ENCODE measurements at places on chromosomes 5 and 9.

DNA sequence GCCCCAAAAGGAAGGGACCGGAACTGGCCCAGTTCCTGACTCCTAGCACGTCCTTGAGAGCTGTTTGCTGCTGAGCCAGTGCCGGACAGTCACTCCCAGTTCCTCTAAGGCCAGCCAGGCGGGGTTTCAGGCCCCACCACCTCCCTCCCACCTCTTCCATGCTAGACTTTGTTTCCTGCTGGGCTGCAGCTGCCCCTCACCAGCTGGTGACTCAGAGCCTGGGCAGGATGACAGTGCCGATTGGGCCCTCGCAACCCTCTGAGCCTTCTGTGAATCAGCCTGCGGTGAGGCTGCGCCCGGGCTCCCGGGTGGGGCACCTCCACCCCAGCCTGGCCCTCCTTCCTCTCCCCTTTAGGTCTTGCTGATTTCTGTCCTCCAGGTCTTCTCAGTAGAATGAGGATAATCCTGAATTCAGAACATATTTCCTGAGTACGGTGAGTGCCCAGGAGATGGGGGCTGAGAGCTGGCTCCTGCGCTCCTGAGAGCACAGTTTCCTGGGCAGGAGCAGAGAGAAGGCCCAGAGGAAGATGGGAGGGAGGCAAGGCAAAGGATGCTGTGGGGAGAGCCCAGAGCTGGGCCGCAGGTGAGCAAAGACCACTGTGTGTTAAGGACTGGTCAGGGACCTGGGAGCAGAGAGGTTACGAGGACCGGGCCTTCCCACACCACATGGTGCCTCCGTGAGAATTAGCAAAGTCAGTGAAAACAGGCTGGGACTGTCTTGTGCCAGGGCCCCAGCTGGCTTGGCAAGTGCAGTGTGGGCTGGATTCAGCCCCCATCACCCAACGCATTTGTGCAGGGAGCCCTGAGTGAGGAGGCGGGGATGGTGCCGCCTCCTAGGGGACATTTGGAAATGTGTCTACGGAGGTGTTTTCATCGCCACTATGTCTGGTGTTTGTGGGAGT, 32.9 kb upstream of the STXBP1 start:
- H3K36me3 ChIP-seq = no peaks in the 10 kb centered on the region
- H3K4me3 ChIP-seq = peak overlapping the region; percentile 26
- H3K27me3 ChIP-seq = no peaks in the 10 kb centered on the region
- peaks cover 46% of the 10 kb centered on the region for H3K4me1 ChIP-seq
- H3K27ac ChIP-seq = peak overlapping the region; percentile 93

GRCh38 chr9:97889941-97890887, 32.1 kb downstream of the TRMO start:
- no peaks in the 10 kb centered on the region for H3K27me3 ChIP-seq
- no peaks in the 10 kb centered on the region for H3K4me1 ChIP-seq
- H3K27ac ChIP-seq = no peak overlapping the region
- no peak for DNase-seq
- H3K36me3 ChIP-seq = peaks cover 5% of the 10 kb centered on the region

DNA sequence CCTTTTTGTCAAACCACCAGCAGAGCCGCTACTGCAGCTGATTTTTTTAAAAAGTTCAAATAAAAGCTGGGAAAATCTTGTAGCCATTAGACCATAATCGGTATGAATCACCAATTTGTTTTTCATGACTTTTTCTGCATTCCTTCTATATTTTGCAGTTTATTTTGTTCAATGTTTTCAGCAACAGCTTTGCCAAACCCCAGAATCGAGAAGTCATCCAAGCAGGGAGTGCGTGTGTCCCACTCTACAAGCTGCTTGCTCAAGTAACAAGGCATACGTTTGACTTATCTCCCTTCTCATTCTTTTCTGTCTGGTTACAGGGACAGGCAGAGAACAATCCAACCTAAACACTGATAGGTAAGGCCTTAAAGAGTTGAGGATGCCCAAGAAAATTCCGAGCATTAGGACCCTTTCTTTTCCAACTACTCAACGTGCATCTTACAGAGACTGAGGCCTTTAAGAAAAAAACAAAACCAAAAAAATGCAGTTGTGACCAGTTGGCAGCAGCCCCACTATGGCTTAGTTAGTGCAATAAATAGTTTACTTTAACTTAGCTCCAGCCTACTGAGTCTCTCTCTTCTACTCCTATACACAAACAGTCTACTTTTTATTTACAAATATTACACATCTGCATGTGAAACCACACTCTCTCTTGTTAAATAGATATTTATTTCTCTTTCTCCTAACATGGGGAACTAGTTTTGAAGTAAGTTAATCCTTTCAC, 134.7 kb upstream of the SLIT3 start:
- no peak for DNase-seq
- H3K27me3 ChIP-seq = no peaks in the 10 kb centered on the region
- no peak overlapping the region for H3K4me3 ChIP-seq
- peaks cover 16% of the 10 kb centered on the region for H3K4me1 ChIP-seq
- H3K27ac ChIP-seq = no peak overlapping the region

- H3K27ac ChIP-seq = no peak overlapping the region
- DNase-seq = no peak
- no peaks in the 10 kb centered on the region for H3K27me3 ChIP-seq
Measured at GRCh38 chr5:102888483-102888882, 133.4 kb downstream of the PAM start.

GRCh38 chr5:93723005-93723404, 18.4 kb downstream of the POU5F2 start:
- DNase-seq = no peak
- no peak overlapping the region for H3K27ac ChIP-seq
- H3K27me3 ChIP-seq = no peaks in the 10 kb centered on the region

DNA sequence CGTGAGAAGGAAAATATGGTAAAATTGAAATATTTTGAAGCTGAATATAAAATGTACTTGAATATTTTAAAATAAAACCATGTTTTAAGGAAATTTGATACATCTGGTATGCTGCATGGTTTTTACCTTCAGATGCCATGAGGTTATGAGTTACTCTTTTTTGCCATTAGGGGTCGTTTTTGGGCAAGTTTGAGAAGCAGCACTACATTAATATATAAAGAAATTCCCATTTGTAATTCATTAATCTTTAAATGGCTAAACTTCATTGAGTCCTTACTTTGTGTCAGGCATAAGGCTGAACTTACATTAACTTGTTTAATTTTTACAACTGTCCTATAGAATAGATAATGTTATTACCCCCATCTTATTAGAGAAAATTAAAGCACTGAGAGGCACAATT, 152.3 kb downstream of the KDM4C start:
- peaks cover 5% of the 10 kb centered on the region for H3K4me1 ChIP-seq
- H3K27ac ChIP-seq = no peak overlapping the region
- H3K27me3 ChIP-seq = no peaks in the 10 kb centered on the region
- no peak overlapping the region for H3K4me3 ChIP-seq
- no peaks in the 10 kb centered on the region for H3K36me3 ChIP-seq

GRCh38 chr5:134938030-134938429, 29.7 kb upstream of the CATSPER3 start:
- H3K4me3 ChIP-seq = no peak overlapping the region
- no peaks in the 10 kb centered on the region for H3K36me3 ChIP-seq
- H3K4me1 ChIP-seq = no peaks in the 10 kb centered on the region
- H3K27ac ChIP-seq = no peak overlapping the region

GRCh38 chr5:96821260-96821916, 13.6 kb upstream of the ERAP1 start:
- no peak overlapping the region for H3K27ac ChIP-seq
- H3K27me3 ChIP-seq = no peaks in the 10 kb centered on the region
- no peak overlapping the region for H3K4me3 ChIP-seq

Data from sigmoid colon (tissue), 7 donors.